ENCODE measurements at places on chromosomes 12 and 14.

GRCh38 chr14:89827265-89827664, 127.3 kb downstream of the EFCAB11 start:
- peak; percentile 23 for DNase-seq

DNA sequence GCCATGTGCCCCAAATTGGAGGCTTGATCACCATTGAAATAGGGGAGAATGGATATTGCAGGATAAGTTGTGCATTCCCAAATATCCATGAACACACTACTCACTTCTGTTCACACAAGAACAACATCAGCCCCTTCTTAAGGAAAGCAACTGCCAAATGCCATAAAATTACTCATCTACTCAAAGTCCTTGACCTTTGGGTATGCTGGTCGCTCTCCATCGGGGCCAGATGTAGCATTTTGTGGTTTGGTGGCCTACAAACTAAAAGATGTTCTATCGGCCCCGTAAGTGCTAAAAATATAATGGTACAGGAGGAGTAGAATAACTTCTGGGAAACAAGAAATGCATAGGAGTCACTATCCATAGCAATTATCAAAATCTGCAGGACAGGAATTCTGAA, 362.6 kb downstream of the AEBP2 start:
- DNase-seq: no peak

DNA sequence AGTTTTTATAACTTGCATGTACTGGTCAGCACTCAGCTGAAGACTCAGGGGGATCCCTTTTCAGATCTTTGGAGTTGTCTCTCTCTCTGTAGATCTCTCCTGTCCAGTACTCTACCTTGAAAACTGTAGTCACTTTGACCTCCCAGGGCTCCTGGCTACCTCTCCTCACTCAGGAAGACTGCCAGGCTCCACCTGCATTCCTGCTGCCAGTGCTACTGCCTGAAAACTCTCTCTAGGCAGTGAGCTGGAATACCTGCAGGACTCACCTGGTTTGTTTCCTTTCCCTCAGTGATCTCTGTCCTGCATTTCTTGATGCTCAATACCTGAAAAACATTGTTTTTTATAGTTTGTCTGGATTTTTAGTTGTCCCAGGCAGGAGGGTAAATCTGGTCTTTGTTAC, 87.4 kb downstream of the PRIMA1 start:
- no peak for DNase-seq

DNA sequence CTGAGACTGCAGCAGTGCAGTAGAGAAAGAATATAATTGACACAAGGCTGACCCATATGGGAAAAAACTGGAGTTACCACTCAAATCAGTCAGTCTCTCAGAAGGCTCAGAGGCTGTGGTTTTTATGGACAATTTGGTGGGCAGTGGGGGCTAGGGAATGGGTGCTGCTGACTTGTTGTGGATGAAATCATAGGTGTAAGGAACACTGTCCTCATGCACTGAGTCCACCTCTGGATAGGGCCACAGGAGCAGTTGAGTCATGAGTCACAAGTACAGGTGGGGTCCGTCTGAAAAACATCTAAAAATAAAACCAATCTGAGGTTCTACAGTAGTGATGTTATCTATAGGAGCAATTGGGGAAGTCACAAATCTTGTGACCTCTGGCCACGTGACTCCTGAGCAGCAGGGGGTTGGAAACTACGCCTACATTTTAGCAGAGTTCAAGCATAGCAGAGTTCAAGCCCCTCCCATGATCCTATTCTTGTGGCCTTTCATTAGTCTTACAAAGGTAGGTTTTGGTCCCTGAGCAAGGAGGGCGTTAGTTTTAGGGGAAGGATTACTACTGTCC, 18.1 kb upstream of the SGPP1 start:
- DNase-seq: peak; percentile 19

GRCh38 chr14:33375786-33376185, 437.1 kb downstream of the NPAS3 start:
- no peak for DNase-seq

Data from inflammatory macrophage treated with lipopolysaccharide for 1 hour (primary cell).